Neural progenitor cell (in vitro differentiated cells): ENCODE measurements at places on chromosomes 11 and 22. TPM values are rescaled to one million over a fixed set of nuclear protein-coding genes. Genes with fewer than 3 reads are reported as not detected.

CDC42EP2 gene
- total RNA-seq, result 0.11 and 0.87 TPM in 2 replicates

NOX4 gene
- 3.3 and 7.1 TPM in 2 replicates for total RNA-seq

DNA sequence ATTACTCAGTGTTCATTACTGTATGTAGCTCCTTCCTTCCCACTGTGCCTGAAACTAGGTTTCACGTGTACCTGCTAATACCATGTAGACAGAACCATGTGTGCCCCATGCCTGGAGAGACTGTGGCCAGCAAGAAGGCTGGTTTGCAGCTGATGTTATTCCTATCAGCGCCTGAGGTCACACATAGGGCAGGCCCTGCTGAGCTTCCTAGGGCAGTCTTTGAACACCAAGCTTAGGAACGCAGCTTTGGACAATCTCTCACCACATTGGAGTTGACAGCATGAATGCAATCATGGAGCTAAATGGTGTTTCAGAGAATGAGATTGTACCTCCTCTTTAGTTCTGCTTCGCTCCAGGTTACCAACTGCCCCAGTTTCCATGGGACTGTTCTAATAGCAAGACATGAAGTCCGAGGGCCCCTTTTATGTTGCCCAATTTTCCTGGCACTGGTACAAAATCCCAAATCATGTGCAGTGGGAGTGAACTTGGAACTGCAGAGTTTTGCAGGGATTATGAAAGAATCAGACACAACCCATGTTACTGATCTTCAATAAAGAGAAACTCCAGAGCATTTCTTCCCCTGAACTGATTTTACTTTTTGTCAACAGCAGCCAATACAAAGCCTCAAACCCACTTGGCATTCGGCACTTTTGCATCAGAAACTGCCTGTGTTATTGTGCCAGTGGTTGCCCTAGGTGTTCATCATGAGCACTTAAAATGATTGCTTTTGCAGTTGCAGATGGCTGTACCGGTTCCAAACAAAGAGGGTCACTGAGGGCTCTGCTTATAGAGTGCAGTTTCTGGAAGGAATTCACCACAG lies 154.2 kb upstream of the TTC12 start:
- peak; percentile 39 for DNase-seq

- peak; percentile 78 for DNase-seq
These were observed 13.6 kb downstream of the BCL9L start for GRCh38 chr11:118911880-118912741.

DNA sequence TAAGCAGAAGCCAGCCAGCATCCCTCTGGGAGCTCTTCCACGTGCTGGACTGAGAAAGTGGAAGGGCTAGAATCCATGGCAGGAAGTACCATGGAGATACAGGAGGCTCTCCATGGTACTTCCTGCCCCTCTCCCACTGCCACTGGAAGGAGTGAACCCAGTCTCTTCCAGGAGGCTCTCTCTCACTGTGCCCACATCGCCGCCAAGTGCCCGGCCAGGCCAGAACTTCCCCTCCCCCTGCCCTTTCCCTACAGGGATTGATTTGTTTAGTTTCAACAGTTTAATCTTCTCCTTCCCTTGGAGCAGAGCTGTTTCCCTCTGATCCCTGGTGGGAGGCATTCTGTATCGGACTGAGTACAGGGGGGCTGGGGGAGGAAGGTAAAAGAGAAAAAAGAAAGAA lies 133.6 kb downstream of the DSCAML1 start:
- no peak for DNase-seq
